ENCODE measurements at places on chromosomes 6 and 20.

- no peak for DNase-seq
Observed at GRCh38 chr6:110319843-110320242, 38.3 kb downstream of the METTL24 start.

GRCh38 chr20:39081255-39081654 is 119.1 kb downstream of the DHX35 start:
- peak; percentile 58 for DNase-seq

- no peak for DNase-seq
Observed at GRCh38 chr20:62782149-62782892, 14.0 kb upstream of the MRGBP start.

DNA sequence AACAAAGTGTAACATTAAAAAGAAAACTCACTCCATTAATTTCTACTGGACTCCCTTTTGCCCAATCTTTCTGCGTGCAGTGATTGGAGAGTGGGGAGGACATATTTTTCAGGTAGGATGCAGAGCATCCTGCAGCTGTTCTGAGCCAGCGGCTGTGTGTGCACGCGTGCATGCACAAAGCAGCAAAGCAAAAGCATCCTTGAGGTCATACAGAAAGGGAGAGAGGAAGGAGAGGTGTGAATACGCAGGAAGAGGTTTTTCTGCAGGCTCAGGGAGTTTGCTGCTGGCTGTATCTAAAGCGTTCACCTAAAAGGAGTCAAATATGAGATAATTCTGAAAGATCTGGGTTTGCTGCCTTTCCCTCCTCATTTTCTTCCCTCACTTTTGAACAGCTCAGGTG is 108.4 kb downstream of the HUS1B start:
- no peak for DNase-seq

- no peak for DNase-seq
Observed at GRCh38 chr6:75317503-75318206, 33.1 kb upstream of the TMEM30A start.

DNA sequence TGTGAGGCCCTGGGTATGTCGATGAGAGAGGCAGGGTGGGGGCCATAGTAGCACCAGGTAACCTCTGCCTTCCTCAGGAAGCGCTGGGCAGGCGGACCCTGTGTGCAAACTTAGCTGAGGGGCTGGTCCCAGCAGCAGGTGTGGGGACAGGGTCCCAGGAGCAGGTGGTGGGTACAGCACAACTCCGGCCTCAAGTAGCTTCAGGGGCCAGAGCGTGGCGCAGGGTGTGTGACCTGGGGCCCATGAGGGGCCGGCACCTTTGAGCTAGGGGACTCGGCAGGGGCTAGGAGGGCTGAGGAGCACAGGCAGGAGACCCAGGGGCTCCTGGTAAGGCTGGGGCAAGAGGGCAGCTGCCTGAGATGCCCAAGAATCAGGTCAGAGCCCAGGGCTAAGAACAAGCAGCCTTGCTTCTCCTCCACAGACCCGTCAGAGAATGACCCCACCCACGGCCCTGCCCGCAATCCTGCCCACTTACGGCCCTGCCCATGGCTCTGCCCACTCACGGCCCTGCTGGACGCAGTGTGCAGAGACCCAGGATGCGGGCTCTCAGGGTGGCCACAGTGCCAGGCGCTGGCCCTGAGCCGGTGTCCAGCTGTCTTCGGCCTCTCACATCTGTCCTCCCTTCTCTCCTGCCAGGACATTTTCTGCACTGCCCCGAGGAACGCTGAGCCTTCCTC is 30.9 kb downstream of the CHRNA4 start:
- DNase-seq = no peak

All from activated CD4-positive, CD25-positive, alpha-beta regulatory T cell (primary cell).